Fibroblast of lung (primary cell): ENCODE measurements at places on chromosomes 5 and 9. TPM values are rescaled to one million over a fixed set of nuclear protein-coding genes. Genes with fewer than 3 reads are reported as not detected.

The SLC24A2 gene
- under 0.01 TPM in 2 replicates for total RNA-seq

- no peaks in the 10 kb centered on the region for H3K36me3 ChIP-seq
- H3K27ac ChIP-seq = no peak overlapping the region
- no peaks in the 10 kb centered on the region for H3K4me1 ChIP-seq
- H3K4me3 ChIP-seq = no peak overlapping the region
- no peak for DNase-seq
These were observed 322.9 kb upstream of the RPS23 start for GRCh38 chr5:82601077-82601476.

- no peak overlapping the region for H3K4me3 ChIP-seq
- no peak for DNase-seq
- peaks cover 2% of the 10 kb centered on the region for H3K36me3 ChIP-seq
These were observed 42.6 kb downstream of the CREBRF start for GRCh38 chr5:173098787-173099186.

GRCh38 chr5:43785198-43785597 lies 182.2 kb downstream of the NNT start:
- no peak overlapping the region for H3K4me3 ChIP-seq
- H3K4me1 ChIP-seq = no peaks in the 10 kb centered on the region
- no peak overlapping the region for H3K27ac ChIP-seq
- H3K27me3 ChIP-seq = no peaks in the 10 kb centered on the region

- no peaks in the 10 kb centered on the region for H3K4me1 ChIP-seq
- peaks cover 13% of the 10 kb centered on the region for H3K27me3 ChIP-seq
- no peak overlapping the region for H3K27ac ChIP-seq
- peak; percentile 63 for DNase-seq
- H3K36me3 ChIP-seq = no peaks in the 10 kb centered on the region
These were observed 203.8 kb upstream of the RAI14 start for GRCh38 chr5:34452170-34452828.
